ENCODE measurements at places on chromosomes 11 and 22.

DNA sequence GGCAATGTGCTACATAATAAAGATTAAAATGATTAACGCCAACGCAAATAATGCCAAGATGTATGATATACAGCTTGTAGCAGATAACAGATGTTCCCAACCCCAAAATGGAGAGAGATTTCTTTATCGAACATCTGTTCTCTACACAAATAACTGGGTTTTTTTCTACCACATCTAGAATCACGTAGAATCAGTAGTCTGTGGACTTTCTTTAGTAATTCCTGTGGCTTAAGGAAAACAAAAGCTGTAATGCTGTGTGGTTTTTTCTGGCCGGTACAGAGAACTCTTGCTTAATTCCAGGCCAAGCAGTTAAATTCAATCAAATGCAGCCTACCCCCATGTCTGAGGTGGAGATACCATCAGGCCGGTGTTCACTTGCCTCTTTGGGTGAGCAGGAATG, 303.4 kb downstream of the FAT3 start:
- no peak for DNase-seq

DNA sequence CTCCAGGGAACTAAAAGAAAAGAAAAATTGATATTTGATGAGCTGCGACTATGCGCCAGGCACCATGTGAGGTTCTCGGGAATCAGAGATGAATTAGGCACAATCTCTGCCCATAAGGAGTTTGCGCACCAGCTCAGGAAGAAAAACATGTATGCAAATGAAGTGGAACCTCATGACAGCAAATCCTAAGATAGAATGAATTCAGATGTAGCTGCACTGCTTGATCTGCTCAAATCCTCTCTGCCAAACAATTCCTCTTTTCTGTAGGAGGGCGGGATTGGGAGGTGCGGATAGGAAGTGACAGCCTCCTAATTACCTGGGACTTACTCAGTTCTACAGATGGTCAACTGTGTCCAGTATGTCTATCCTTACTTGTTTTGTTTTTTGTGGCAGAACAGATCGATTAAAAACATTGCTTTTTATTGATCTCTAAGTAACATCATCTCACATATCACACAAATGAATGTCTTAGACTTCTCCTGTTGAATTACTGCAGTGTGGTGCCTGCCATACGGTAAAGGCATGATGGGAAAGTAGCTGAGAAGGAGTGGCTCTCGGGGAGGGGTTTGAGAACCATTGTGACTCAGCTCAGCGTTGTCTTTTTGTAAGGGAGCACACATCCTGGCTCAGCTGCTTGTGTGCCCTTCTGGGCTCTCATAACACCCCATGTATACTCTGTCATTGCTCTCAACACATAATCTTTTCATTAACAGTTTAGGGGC, 13.9 kb downstream of the CRTAM start:
- DNase-seq = peak; percentile 71

DNA sequence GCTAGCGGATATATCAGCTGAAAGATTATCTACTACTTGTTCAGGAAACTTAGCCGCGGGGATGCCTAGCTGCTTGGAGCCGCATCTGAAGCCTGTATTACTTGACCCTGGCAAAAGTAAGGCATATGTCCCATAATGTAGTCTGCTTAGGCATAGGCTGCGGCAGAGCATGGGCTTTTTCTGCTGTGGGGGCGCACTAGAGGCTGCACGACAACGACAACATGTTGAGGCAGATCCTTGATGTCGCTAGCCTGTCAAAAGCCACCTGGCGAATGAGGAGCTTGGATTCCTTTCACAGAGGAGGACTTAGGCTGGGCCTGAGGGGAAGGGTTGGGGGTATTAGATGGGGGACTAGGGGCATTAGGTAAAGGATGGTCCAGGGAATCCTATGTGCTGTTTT, 1.1 kb upstream of the OR52N2 start:
- no peak for DNase-seq

GRCh38 chr11:116658876-116659535, 113.8 kb downstream of the BUD13 start:
- no peak for DNase-seq

DNA sequence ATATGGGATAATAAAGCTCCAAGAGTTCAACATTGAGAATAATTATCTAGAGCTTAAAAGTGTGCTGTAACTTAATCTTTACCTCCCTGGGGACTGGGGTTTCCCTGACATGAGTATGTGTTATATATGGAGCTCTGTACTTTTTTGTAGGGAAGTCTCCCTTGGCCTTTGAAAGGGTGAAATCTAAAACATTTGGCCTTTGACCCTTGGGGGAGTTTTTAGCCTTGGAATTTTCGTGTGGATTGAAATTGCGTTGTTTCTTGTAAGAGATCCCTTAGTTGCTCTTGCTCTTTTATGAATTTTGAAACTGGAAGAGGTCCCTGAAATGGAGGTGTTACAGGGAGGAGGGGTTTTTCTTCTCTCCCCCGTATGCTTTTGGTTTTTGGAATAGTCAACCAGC, 450.0 kb downstream of the NELL1 start:
- DNase-seq = no peak

GRCh38 chr22:38565441-38565840, 4.5 kb downstream of the DMC1 start:
- no peak for DNase-seq

DNA sequence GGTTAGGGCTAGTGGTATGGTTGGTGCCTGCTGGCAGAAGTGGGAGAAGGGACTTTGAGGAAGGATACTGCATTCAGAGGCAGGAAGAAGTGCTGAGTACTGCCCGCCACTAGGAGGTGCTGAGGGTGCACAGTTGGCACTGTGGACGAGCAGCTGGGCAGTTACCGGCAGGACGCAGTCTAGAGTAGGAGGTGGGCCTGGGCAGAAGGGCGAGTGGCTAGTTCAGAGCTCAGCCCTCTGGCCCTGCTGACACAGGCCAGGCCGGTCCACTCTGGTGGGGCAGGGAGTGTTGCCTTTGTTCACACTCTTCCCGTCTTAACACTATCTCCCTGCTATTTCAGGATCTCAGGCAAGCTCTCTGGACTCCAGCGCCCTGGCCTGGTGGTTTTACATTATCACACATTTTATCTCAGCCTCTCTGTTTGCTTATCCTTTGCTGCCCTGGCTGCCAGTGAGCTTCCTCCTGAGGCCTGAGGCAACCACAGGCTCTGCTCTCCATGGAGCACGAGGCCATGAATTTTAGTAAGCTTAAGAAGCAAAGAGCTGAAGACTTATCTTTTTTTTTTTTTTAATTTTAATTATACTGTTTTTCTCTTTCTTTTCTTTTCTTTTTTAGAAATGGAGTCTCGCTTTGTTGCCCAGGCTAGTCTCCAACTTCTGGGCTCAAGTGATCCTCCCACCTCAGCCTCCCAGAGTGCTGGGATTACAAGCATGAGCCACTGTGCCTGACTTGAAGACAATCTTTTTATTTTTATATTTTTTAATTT, 26.9 kb downstream of the SNAP29 start:
- DNase-seq = peak; percentile 74

DNA sequence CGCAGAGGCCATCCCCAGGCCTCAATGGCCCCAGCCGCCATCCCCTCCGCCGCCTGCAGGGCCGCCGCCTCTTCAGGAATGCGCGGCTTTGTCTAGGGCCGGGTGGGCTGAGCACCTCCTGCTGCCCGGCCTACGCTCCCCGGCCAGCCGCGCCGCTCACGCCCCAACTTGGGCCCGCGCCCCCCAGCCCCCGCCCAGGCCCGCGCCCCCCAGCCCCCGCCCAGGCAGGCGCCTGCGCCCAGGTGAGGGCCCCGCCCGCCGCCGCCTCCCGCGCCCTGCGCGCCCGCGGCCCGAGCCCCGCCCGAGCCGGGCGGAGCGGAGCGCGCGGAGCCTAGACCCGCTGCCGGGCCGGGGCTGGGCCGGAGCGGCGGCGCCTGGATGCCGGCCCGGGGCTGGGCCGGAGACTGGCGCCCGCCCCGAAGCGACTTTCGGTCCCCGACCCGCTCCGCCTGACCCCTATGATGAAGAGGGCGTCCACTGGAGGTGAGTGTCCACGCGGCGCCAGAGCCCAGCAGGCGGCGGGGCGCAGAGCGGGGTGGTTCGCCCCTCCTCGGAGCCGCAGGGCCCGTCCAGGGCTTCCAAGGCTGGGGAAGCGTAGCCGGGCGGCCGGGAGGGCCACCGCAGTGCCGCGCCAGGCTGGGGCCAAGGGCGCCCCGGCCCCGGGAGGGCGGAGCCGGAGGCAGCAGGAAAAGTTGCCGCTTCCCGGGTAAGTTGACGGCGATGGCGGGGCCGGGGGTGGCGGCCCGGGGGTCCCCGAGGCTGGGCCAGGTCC, 34.3 kb upstream of the PRODH start:
- peak; percentile 80 for DNase-seq

DNA sequence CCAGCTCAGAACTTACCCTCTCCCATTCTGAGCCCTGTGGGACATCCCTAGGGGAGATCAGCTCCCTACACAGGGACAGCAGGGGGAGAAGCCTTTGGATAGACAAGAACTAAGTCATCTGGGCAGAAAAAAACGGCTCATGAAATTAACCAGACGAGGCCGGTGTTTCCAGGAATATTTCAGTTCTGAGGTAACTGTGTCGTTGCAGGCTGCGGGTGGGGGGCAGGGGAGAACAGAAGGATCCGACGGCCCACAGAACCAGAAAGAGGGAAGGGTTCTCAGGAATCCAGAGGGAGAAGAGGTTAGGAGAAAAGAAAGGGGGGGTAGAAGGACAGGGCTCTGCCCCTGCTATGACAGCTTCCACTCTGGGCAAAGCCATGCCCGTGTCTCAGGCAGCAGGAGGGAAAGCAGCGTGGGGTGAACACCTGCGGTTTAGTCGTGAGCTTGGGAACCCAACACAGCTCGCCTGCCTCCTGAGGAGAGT, 3.6 kb downstream of the CLCF1 start:
- no peak for DNase-seq

DNA sequence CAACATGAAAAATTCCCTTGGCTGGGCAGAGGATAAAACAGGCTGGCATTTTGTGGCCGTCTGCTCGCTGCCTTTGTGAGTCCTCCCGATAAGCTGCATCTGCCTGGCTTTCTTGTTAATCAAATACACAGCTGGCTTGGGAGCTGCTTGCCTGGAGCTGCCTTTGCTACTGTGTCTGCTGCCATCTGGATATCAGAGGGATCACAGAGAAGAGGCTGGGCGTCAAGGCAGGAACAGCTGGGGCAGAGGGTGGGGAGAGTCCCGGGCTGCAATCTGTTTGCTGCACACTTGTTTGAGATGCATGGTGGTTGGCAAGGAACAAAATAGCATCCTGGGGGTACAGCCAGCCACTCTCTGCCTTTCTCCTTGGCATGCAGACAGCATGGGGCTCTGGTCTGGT, 36.0 kb downstream of the COMMD9 start:
- DNase-seq = no peak

DNA sequence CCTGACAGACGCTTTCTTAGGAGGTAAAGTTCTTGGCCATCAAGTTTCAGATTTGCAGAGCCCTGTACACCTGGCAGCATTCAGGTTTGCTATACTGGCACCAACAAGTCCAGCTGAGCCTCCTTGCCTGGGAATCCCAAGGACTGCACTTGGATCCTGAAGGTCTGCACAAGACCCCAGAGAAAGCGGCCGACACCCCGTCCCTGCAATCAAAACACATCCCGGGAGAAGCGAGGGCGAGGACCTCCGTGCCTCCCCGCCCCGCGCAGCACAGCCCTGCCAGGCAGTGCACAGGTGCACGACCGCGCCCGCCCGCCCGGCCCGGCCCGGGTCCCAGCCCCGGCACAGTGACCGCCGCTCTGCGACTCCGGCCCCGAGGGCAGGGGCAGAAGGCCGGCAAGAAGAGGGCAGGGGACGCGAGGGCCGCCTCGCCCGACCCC, 559 bp downstream of the MRTFA start:
- DNase-seq = peak; percentile 27

GRCh38 chr11:87903345-87903744, 271.9 kb downstream of the RAB38 start:
- no peak for DNase-seq

- DNase-seq = no peak
Observed at GRCh38 chr22:45562102-45562501, 59.4 kb downstream of the FBLN1 start.

DNA sequence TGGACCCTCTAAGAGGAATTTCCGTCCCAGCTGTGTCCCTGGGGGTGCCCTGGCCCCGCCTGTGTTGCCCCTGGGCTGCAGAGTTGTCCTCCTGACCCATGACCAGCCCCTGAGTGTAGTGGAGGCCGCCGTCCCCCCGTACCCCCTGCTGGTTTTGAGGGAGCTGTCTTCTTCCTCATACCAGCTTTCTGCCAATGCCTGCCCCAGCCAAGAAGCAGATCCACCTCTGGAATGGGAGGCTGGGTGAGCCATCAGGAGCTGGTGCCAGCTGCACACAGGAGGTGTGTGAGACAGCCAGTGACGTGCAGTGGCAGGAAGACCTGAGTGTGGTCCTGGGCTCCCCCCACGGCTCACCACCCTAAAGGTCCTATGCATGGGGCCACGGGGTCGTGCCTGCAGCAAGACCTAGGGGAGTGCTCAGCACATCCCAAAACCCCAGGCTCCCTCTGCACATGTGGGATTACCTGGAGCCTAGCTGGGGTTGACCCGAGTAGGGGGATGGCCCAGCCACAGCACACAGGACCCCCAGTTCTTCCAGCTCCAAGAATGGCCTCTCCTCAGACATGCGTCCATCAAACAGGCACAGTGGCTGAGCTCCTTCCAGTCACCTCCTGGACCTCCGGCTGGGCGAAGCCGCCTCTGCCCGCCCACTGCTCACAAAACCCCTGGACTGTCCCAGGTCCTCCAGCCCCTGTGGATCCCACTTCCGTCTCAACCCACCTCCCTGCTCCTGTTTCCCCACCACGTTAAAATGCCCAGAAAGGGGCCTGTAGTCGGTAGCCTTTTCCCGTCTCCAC, 647.6 kb downstream of the BRD1 start:
- no peak for DNase-seq

DNA sequence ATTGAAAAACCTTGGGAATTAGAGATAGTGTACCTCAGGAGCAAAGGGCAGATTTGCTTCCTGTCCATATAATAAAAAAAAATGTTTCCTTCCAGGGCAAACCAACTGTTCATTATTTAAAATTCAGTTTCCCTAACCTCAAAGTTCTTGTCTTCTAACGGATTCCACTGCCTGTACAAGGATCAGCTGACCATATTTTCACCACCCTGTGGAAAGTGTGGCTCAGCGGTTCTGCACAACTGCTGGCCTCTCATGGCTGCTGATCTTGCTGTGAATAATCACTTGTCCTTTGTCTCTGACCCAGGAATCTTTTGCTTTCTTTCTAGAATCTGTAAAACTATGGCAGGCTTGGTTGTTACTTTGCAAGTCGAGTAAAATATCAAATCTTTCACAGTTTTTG, 1732.5 kb upstream of the RAG2 start:
- DNase-seq = no peak

DNA sequence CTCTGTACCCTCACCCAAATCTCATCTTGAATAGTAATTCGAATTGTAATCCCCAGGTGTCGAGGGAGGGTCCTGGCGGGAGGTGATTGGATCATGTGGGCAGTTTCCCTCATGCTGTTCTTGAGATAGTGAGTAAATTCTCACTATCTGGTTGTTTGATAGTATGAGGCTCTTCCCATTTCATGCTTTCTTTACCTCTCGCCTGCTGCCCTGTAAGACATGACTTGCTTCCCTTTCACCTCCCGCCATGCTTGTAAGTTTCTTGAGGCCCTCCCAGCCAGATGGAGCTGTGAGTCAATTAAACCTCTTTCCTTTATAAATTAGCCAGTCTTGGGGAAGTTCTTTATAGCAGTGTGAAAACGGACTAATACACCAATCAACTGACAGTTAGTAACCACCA, 60.1 kb downstream of the FAM76B start:
- DNase-seq = no peak

GRCh38 chr22:41301085-41302020, at the start of gene ZC3H7B:
Gene ZC3H7B, plus strand, starts transcription at chr22:41301525. Its CDS starts 19,136 bp downstream, at chr22:41320661.
- peak; percentile 89 for DNase-seq
